ENCODE measurements at places on chromosomes 12 and 14. TPM values are rescaled to one million over a fixed set of nuclear protein-coding genes. Genes with fewer than 3 reads are reported as not detected.

GRCh38 chr14:98867726-98868125, 404.3 kb downstream of the BCL11B start:
- H3K36me3 ChIP-seq: no peaks in the 10 kb centered on the region
- H3K4me3 ChIP-seq: no peak overlapping the region
- H3K4me1 ChIP-seq: no peaks in the 10 kb centered on the region
- H3K27me3 ChIP-seq: no peaks in the 10 kb centered on the region
- no peak for DNase-seq

- no peaks in the 10 kb centered on the region for H3K27me3 ChIP-seq
- no peak overlapping the region for H3K27ac ChIP-seq
- no peak overlapping the region for H3K4me3 ChIP-seq
- no peaks in the 10 kb centered on the region for H3K4me1 ChIP-seq
- H3K36me3 ChIP-seq: no peaks in the 10 kb centered on the region
- no peak for DNase-seq
These were observed 190.8 kb downstream of the TTC7B start for GRCh38 chr14:90625445-90625844.

- peak; percentile 74 for DNase-seq
- no peaks in the 10 kb centered on the region for H3K36me3 ChIP-seq
- H3K4me3 ChIP-seq: no peak overlapping the region
These were observed 75.4 kb downstream of the BTG1 start for GRCh38 chr12:92070054-92070863.

DNA sequence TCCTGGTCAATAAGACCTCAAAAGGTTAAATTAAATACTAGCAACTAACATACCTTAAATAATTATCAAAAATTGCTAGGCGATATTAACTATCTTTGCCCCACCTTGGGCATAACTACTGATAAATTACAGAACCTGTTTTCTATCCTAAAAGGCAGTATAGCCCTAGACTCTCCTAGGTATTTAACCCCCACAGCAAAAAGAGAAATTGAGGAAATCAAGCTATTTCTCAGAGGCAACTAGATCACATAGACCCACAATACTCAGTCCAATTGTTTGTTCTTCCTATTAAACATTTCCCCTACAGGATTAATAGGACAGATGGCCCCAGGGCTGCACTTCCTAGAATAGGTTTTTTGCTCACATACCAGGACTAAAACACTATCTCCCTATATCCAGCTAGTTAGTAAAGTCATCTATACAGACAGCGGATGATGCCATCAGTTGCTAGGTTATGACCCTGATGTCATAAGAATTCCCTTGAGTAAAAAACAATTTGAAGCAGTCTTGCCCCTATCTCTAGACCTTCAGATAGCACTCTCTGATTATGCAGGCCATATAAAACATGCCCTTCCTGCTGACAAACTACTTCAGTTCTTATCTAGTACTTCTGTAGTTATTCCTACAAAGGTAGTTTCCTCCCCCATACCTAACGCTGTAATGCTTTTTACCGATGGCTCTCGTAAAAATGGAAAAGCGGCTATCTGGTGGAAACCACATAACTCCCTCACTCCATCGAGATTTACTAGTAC, 118.4 kb downstream of the PPHLN1 start:
- H3K4me3 ChIP-seq: no peak overlapping the region
- no peaks in the 10 kb centered on the region for H3K36me3 ChIP-seq
- H3K27ac ChIP-seq: no peak overlapping the region
- no peaks in the 10 kb centered on the region for H3K4me1 ChIP-seq

- H3K4me3 ChIP-seq: no peak overlapping the region
- no peaks in the 10 kb centered on the region for H3K4me1 ChIP-seq
- no peak overlapping the region for H3K27ac ChIP-seq
- no peak for DNase-seq
These were observed 328.2 kb downstream of the RPL10L start for GRCh38 chr14:46323404-46323762.

- no peak overlapping the region for H3K4me3 ChIP-seq
- DNase-seq: no peak
- no peak overlapping the region for H3K27ac ChIP-seq
- H3K4me1 ChIP-seq: no peaks in the 10 kb centered on the region
- H3K36me3 ChIP-seq: no peaks in the 10 kb centered on the region
These were observed 143.6 kb upstream of the CRY1 start for GRCh38 chr12:107236824-107237511.

DNA sequence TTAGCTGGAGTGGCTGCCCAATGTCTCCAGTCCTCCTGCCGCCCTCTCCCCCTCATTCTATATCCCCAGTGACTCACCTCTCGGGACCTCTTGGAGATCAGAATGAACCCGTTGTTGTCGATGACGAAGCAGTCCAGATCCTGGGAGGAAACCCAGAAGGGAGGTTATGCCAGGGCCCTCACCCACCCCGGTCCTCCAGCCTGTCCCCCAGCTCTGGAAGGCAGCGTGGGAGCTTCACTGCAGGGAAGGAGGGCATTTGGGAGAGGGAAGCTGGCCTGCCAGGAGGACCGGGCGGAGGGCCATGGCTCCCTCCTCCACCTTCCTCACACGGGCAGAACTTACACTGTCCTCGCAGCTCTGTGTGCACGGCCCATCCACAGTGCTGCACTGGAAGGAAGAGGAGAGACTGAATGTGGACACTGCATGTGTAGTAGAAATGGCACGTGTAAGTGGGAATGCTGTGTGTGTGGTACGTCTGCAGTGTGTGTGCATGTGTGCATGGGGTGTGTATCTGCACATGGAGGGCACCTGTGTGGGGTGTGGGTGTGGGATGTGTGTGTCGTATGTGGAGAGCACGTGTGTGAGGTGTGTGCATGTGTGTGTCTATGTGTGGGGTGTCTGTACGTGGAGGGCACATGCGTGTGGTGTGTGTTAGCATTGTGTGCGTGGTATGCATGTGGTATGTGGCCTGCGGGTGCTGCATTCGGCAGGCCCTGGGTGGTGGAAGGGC, 10.0 kb upstream of the LRTM2 start:
- H3K27ac ChIP-seq: no peak overlapping the region
- H3K4me1 ChIP-seq: no peaks in the 10 kb centered on the region
- DNase-seq: no peak
- H3K27me3 ChIP-seq: no peaks in the 10 kb centered on the region

DNA sequence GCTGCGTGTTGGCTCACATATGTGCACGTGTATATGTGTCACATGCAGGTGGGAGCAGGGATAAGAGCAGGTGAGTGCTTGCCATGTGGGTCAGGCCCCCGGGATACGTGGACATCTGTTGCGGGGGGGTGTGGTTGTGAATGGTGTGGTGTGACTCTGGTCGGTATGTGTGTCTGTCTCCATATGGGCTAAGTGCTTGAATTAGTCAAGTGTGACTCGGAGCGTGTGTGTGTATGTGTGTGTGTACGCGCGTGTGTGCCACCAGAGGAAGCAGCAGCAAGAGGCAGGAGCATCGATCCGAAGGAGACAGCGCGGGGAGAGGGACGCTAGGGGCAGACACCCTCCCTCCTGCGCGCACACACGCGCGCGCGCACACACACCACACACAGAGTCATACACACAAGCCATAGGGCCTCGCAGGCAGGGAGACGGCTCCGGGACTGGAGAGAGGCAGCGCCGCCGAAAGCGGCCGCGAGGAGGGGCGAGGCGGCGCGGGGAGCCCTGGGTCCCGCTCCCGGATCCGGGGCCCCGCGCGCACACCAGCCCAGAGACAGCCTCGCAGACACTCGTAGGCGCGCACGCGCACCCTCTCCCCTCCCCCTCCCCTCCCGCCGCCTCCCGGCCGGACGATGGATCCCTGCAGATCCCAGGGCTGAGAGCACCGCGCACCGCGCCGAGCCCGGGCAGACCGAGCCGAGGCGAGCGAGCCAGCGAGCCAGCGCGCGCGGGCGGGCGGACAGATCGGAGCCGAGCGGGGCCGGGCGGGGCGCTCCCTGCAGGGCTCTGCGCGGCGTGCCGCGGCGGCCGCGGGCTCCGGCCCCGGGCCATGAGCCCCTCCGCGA, at the start of gene ASIC1:
Gene ASIC1, plus strand, starts transcription at position 597 of the 842 bp plus-strand sequence. CDS start 1,171 bp downstream, outside the sequence.
- peak; percentile 64 for DNase-seq
- peaks cover 11% of the 10 kb centered on the region for H3K27me3 ChIP-seq
- peak within 1 kb of the TSS; percentile 63 for H3K4me3 ChIP-seq
- peaks cover 5% of the 10 kb centered on the region for H3K4me1 ChIP-seq
- no peaks in the 10 kb centered on the region for H3K36me3 ChIP-seq

DNA sequence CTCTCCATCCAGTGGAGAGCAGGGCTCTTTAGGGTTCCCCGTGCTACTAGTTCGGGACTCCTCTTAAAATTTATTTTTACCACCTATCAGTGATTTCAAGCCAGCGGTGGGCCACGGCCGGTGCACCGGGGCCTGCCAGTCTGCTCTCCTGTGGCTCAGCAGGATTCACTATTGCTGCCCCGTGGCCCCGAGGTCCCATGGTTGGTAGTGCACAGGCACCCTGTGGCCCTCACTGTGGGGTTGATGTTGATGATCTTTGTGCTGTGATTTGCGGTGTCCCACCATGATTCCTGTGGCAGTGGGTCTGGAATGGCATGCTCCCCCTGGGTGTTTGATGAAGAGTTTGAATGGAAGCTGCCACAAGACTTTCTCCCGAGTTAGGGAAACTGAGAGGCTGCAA, 12.6 kb upstream of the MEG3 start:
- no peaks in the 10 kb centered on the region for H3K36me3 ChIP-seq
- H3K4me1 ChIP-seq: no peaks in the 10 kb centered on the region
- H3K4me3 ChIP-seq: no peak overlapping the region
- H3K27me3 ChIP-seq: no peaks in the 10 kb centered on the region
- DNase-seq: no peak

GRCh38 chr14:105733081-105734065, 207.0 kb downstream of the TMEM121 start:
- H3K4me3 ChIP-seq: no peak overlapping the region
- no peaks in the 10 kb centered on the region for H3K36me3 ChIP-seq
- no peaks in the 10 kb centered on the region for H3K4me1 ChIP-seq
- H3K27ac ChIP-seq: no peak overlapping the region

GRCh38 chr12:72111706-72112105, 160.5 kb upstream of the TRHDE start:
- no peaks in the 10 kb centered on the region for H3K4me1 ChIP-seq
- H3K4me3 ChIP-seq: no peak overlapping the region
- no peaks in the 10 kb centered on the region for H3K27me3 ChIP-seq
- no peak overlapping the region for H3K27ac ChIP-seq

DNA sequence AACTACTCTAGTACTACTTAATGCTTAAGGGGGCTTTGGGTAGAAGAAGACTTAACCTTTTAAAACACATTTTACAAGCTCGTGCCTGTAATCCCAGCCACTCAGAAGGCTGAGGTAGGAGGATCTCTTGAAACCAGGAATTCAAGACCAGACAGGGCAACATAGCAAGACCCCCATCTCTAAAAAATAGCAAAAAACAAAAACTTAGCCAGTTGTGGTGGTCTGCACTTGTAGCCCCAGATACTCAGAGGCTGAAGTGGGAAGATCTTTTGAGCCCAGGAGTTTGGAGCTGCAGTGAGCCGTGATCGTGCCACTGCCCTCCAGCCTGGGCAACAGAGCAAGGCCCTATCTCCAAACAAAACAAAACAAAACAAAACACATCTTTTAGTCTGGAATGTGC, 39.7 kb upstream of the PARP11 start:
- H3K4me3 ChIP-seq: no peak overlapping the region
- no peak for DNase-seq
- no peak overlapping the region for H3K27ac ChIP-seq
- no peaks in the 10 kb centered on the region for H3K4me1 ChIP-seq
- H3K27me3 ChIP-seq: no peaks in the 10 kb centered on the region

GRCh38 chr14:88841741-88842140, 17.3 kb downstream of the TTC8 start:
- DNase-seq: no peak
- H3K4me3 ChIP-seq: no peak overlapping the region
- H3K27me3 ChIP-seq: no peaks in the 10 kb centered on the region
- no peak overlapping the region for H3K27ac ChIP-seq

- no peak overlapping the region for H3K27ac ChIP-seq
- DNase-seq: no peak
- no peaks in the 10 kb centered on the region for H3K27me3 ChIP-seq
- no peak overlapping the region for H3K4me3 ChIP-seq
- no peaks in the 10 kb centered on the region for H3K36me3 ChIP-seq
These were observed 13.1 kb upstream of the ATP5F1B start for GRCh38 chr12:56658921-56659320.

GRCh38 chr12:4044736-4045730, 171.8 kb upstream of the PARP11 start:
- H3K27ac ChIP-seq: no peak overlapping the region
- DNase-seq: no peak
- H3K4me1 ChIP-seq: no peaks in the 10 kb centered on the region

DNA sequence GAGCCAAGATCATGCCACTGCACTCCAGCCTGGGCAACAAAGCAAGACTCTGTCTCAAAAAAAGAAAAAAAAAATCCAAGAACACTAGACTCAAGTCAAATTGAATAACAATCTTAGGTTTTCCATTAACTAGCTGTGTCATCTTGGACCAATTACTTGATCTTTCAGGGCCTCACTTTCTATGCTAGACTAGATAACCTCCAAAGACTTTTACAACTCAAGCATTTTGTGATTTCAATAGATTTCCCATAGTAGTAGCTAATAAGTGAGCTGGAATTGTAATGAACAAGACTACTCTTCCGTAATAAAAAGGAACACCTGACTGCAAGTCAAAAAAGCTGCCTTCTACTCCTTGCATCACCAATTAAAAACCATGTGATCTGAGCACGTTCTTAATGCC, 127.0 kb upstream of the SSTR1 start:
- H3K27me3 ChIP-seq: no peaks in the 10 kb centered on the region
- H3K36me3 ChIP-seq: no peaks in the 10 kb centered on the region
- H3K4me3 ChIP-seq: no peak overlapping the region
- no peak for DNase-seq
- no peaks in the 10 kb centered on the region for H3K4me1 ChIP-seq
- no peak overlapping the region for H3K27ac ChIP-seq

GRCh38 chr14:68668028-68668427, 124.8 kb downstream of the ZFP36L1 start:
- H3K27me3 ChIP-seq: no peaks in the 10 kb centered on the region
- peak overlapping the region; percentile 30 for H3K27ac ChIP-seq
- H3K4me1 ChIP-seq: no peaks in the 10 kb centered on the region
- H3K4me3 ChIP-seq: no peak overlapping the region
- H3K36me3 ChIP-seq: no peaks in the 10 kb centered on the region
- DNase-seq: no peak

DNA sequence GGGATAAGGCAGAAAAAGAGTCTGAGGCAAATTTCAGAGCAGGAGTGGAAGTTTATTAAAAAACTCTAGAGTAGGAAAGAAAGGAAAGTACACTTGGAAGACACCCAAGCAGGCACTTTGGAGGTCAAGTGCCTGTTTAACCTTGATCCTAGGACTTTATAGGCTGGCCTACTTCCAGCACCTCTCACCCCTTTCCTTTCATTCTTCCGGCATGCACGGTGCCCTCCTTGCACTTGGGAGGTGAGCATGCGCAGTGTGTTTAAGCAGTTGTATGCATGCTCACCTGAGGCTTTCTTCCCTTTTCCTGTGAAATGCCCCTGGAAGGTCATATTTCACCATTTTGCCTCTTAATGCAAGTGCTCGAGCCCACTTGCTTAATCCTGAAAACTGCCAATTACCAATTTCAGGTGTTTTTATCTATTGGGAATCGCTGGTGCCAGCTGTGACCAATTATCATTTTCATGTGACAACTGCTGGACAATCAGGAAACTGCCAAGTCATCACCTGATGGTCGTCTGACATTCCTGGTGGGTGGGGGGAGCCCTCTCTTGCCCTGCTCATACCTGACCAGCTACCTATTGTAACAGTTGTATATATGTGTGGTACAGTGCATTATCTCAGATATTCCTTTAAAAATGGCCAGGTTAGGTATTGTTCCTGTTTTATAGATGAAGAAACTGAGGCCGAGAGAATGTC, 53.5 kb downstream of the SUDS3 start:
- H3K4me3 ChIP-seq: no peak overlapping the region
- DNase-seq: peak; percentile 26
- no peak overlapping the region for H3K27ac ChIP-seq

The SOX5 gene
- 1.1 TPM for total RNA-seq

The KRT6C gene
- total RNA-seq: not detected

The DEPDC4 gene
- total RNA-seq: 2.8 TPM

The PDZRN4 gene
- total RNA-seq: 3.5 TPM

The XRCC3 gene
- 70.0 TPM for total RNA-seq

The GPR84 gene
- 0.21 TPM for total RNA-seq

The CELA1 gene
- not detected for total RNA-seq

The EXOC3L4 gene
- 11.3 TPM for total RNA-seq
